ENCODE measurements at places on chromosomes 13 and 19.

DNA sequence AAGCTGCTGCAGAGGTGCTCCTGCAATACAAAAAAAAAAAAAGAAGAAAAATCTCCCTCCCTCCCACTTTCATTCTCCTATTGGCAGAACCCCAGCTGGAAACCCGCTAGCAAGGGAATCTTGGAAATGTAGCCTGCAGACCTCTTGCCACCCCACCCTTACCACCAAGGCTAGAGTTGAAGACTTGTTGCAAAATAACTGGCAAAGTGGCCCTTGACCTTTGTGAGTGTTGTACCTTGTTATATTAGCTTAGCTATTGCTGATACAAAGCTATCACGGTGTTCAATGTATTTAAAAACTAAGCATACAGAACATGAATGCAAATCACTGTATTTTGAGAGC lies 57.5 kb upstream of the KCTD4 start:
- H3K36me3 ChIP-seq, result no peaks in the 10 kb centered on the region
- H3K4me3 ChIP-seq, result no peak overlapping the region
- H3K27me3 ChIP-seq, result no peaks in the 10 kb centered on the region

GRCh38 chr13:25118378-25118905 lies 22.5 kb downstream of the PABPC3 start:
- H3K4me3 ChIP-seq, result no peak overlapping the region
- DNase-seq, result no peak
- H3K36me3 ChIP-seq, result no peaks in the 10 kb centered on the region
- no peaks in the 10 kb centered on the region for H3K27me3 ChIP-seq
- no peak overlapping the region for H3K27ac ChIP-seq

GRCh38 chr13:61024046-61024445 lies 391.6 kb downstream of the PCDH20 start:
- H3K27ac ChIP-seq, result no peak overlapping the region
- no peaks in the 10 kb centered on the region for H3K4me1 ChIP-seq
- no peak overlapping the region for H3K4me3 ChIP-seq
- no peaks in the 10 kb centered on the region for H3K27me3 ChIP-seq

GRCh38 chr13:25778808-25779305 lies 273.0 kb downstream of the SHISA2 start:
- H3K4me3 ChIP-seq, result no peak overlapping the region
- H3K27me3 ChIP-seq, result no peaks in the 10 kb centered on the region
- H3K36me3 ChIP-seq, result no peaks in the 10 kb centered on the region
- no peak overlapping the region for H3K27ac ChIP-seq
- no peaks in the 10 kb centered on the region for H3K4me1 ChIP-seq

DNA sequence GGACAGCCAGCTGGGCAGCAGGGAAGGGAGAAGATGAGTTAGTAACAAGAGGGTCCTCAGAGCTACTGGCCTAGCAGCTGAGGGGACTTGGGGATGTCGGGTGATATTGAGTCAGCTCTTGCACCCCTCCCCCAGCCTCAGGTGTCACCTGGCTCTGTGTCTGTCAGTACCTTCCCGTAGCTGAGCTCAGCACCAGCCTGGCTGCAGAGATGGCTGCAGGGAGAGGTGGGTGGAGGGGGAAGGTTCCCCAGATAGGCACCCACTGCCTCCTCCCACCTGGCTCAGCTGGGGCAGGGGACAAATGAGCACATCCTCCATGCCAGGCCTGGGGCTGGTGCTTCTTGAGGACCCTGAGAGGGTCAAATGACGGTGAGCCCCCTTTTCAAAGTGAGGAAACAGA lies 6.8 kb upstream of the KPTN start:
- H3K4me1 ChIP-seq, result peaks cover 17% of the 10 kb centered on the region
- no peaks in the 10 kb centered on the region for H3K27me3 ChIP-seq
- no peaks in the 10 kb centered on the region for H3K36me3 ChIP-seq
- no peak overlapping the region for H3K27ac ChIP-seq

Measured in B cell (primary cell).